ENCODE measurements at places on chromosomes 6 and 20. TPM values are rescaled to one million over a fixed set of nuclear protein-coding genes. Genes with fewer than 3 reads are reported as not detected.

- no peak overlapping the region for H3K4me3 ChIP-seq
- H3K27ac ChIP-seq: no peak overlapping the region
- no peaks in the 10 kb centered on the region for H3K36me3 ChIP-seq
- no peaks in the 10 kb centered on the region for H3K27me3 ChIP-seq
These were observed 161.4 kb upstream of the CST7 start for GRCh38 chr20:24787621-24788020.

- no peak overlapping the region for H3K27ac ChIP-seq
- peak; percentile 29 for DNase-seq
- no peak overlapping the region for H3K4me3 ChIP-seq
- peaks cover 16% of the 10 kb centered on the region for H3K36me3 ChIP-seq
These were observed 66.1 kb downstream of the B4GALT5 start for GRCh38 chr20:49647550-49647949.

SEC63 gene
- 179 TPM for total RNA-seq

OR12D3 gene
- total RNA-seq: not detected

TFAP2D gene
- not detected for total RNA-seq

GRCh38 chr20:34806255-34806654, 19.2 kb downstream of the NCOA6 start:
- H3K36me3 ChIP-seq: no peaks in the 10 kb centered on the region
- H3K4me1 ChIP-seq: no peaks in the 10 kb centered on the region
- no peak for DNase-seq
- no peaks in the 10 kb centered on the region for H3K27me3 ChIP-seq

DNA sequence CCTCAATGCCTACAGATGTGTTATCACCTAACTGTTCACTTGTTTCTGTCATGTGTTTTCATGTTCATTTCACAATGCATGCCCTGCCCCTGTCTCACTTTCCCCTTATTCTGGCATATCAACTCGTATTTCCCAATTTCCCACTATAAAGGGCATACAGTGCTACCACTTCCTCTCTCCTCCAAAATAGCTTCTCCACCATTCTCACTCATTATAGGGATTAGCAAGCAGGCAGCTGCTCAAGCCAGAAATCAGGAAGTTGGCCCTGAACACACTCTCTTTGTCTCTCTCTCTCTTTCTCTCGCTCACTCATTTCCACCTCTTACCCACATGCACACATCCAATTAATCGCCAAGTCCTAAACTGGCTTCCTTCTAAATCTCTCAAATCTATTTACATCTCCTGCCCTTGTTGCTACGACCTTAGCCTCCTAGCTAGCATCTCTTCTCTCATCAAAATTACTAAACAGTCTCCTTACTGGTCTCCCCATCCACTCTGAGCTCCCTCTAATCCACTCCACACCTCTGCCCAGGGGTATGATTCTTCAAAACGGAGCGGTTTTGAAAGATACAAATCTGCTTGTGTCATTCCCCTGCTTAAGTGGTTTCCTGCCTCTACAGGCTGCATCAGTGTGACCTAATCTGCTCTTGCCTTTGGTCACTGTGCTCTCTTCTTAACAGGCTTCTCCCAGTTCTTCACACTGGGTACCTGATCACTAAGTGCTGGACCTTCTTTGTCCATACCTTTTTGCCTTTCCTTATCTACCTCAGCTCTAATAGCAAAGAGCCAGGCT, 196.2 kb downstream of the BTBD9 start:
- H3K27ac ChIP-seq: no peak overlapping the region
- no peaks in the 10 kb centered on the region for H3K4me1 ChIP-seq
- DNase-seq: no peak
- no peak overlapping the region for H3K4me3 ChIP-seq
